ENCODE measurements at places on chromosomes 6 and 20. TPM values are rescaled to one million over a fixed set of nuclear protein-coding genes. Genes with fewer than 3 reads are reported as not detected.
A peak's percentile ranks its signal among the peaks of the same experiment; 100 is the strongest.

Gene POLR1C
- total RNA-seq: 50.5 TPM

- H3K4me1 ChIP-seq: peaks cover 30% of the 10 kb centered on the region
- peak overlapping the region; percentile 85 for H3K4me3 ChIP-seq
- H3K27me3 ChIP-seq: no peaks in the 10 kb centered on the region
- H3K27ac ChIP-seq: peak overlapping the region; percentile 78
- peak; percentile 9 for DNase-seq
- peaks cover 31% of the 10 kb centered on the region for H3K36me3 ChIP-seq
Observed at GRCh38 chr6:73263570-73263909, 544 bp upstream of the KHDC1 start.

- peaks cover 6% of the 10 kb centered on the region for H3K4me1 ChIP-seq
- no peaks in the 10 kb centered on the region for H3K27me3 ChIP-seq
- H3K4me3 ChIP-seq: no peak overlapping the region
- H3K36me3 ChIP-seq: no peaks in the 10 kb centered on the region
- DNase-seq: no peak
Observed at GRCh38 chr20:32664012-32664677, 9.6 kb downstream of the C20orf203 start.

- H3K36me3 ChIP-seq: no peaks in the 10 kb centered on the region
- H3K4me3 ChIP-seq: no peak overlapping the region
- H3K27me3 ChIP-seq: peaks cover 3% of the 10 kb centered on the region
Observed at GRCh38 chr6:43981363-43981990, 145.8 kb downstream of the MRPL14 start.

- H3K4me3 ChIP-seq: no peak overlapping the region
- H3K4me1 ChIP-seq: peaks cover 20% of the 10 kb centered on the region
- H3K27ac ChIP-seq: no peak overlapping the region
Observed at GRCh38 chr6:109241199-109241598, 141.1 kb downstream of the CD164 start.

DNA sequence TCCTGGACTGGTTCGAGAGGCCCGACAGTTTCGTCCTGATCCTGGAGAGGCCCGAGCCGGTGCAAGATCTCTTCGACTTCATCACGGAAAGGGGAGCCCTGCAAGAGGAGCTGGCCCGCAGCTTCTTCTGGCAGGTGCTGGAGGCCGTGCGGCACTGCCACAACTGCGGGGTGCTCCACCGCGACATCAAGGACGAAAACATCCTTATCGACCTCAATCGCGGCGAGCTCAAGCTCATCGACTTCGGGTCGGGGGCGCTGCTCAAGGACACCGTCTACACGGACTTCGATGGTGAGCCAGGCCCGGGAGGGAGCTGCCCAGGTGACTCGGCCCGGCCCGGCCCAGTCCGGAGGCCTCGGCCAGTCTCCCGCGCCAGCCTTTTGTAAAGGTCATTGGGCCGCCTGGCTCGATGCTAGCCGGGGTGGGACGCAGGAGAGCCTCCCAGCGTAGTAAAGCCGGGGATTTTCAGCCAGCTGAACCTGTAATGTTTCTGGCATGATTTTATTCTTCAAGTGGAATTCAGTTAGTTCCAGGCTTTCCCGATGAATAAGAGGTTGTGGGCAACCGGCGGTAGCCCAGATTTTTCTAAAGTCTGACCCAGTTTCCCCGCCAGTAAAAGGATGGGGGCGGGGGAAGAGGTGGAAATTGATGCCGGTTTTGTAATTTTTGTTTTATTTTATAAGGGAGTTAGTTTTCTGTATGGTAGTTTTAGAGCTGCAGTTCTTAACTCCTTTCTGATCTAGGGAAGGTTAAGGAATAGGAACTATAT lies 1.4 kb downstream of the PIM1 start:
- H3K27me3 ChIP-seq: no peaks in the 10 kb centered on the region
- H3K27ac ChIP-seq: peak overlapping the region; percentile 91
- DNase-seq: peak; percentile 49

DNA sequence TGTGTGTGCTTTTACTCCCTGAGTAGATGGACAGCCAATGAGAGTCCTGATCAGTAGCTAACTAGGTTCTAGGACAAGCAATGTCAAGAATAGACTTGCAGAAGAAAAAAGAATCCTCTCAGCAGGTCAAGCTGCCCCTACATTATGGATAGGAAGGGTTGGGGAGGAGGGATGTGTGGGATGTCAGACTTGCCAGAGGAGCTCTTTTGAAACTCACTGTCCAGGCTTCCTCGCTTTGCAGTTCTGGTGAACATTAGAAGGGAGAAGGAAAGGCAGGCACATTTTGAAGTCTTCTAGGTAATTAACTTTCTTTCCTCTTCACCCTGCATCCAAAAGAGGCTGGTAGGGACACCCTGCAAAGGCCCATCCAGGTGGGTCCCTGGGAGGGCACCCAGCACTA lies 48.7 kb downstream of the SYNE1 start:
- H3K27ac ChIP-seq: no peak overlapping the region
- no peaks in the 10 kb centered on the region for H3K36me3 ChIP-seq

GRCh38 chr6:43077981-43078511 lies 1.9 kb downstream of the PTK7 start:
- H3K27ac ChIP-seq: no peak overlapping the region
- H3K36me3 ChIP-seq: peaks cover 1% of the 10 kb centered on the region
- DNase-seq: no peak
- peaks cover 10% of the 10 kb centered on the region for H3K27me3 ChIP-seq
- peaks cover 2% of the 10 kb centered on the region for H3K4me1 ChIP-seq

DNA sequence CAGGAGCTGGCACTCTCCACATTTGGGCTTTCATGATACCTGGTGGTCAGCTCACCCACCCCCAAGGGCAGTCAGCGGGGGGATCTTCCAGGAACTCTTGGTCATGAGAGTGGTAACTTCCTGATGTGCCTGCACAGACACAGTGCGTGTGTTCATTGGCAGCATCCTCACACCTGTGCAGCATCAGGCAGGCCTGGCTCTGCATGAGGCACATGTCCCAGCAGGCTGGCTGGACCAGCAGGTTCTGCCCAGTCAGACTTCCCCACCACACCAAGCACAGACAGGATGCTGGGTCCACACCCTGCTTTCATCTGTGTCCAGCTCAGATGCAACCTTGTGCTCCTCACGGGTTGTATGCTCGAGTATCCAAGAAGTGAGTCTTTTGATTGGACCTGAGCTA lies 15.7 kb upstream of the UNC93A start:
- H3K4me3 ChIP-seq: no peak overlapping the region
- H3K27me3 ChIP-seq: peaks cover 9% of the 10 kb centered on the region
- H3K4me1 ChIP-seq: no peaks in the 10 kb centered on the region
- no peak overlapping the region for H3K27ac ChIP-seq
- no peak for DNase-seq

All from activated CD8-positive, alpha-beta T cell treated with anti-CD3 and anti-CD28 coated beads for 36 hours (primary cell).